ENCODE measurements at places on chromosomes 7 and 10. TPM values are rescaled to one million over a fixed set of nuclear protein-coding genes. Genes with fewer than 3 reads are reported as not detected.

Gene KIF11
- total RNA-seq = 0.96 TPM

Gene FBXO24
- total RNA-seq = 0.74 TPM

Gene TMEM178B
- total RNA-seq = 49.6 TPM

Gene PKD2L1
- not detected for total RNA-seq

Gene ACHE
- 21.5 TPM for total RNA-seq

Gene CYP2C18
- not detected for total RNA-seq

Gene HKDC1
- total RNA-seq = 0.15 TPM

- DNase-seq = no peak
Measured at GRCh38 chr7:92042056-92042737, 92.1 kb downstream of the CYP51A1 start.

DNA sequence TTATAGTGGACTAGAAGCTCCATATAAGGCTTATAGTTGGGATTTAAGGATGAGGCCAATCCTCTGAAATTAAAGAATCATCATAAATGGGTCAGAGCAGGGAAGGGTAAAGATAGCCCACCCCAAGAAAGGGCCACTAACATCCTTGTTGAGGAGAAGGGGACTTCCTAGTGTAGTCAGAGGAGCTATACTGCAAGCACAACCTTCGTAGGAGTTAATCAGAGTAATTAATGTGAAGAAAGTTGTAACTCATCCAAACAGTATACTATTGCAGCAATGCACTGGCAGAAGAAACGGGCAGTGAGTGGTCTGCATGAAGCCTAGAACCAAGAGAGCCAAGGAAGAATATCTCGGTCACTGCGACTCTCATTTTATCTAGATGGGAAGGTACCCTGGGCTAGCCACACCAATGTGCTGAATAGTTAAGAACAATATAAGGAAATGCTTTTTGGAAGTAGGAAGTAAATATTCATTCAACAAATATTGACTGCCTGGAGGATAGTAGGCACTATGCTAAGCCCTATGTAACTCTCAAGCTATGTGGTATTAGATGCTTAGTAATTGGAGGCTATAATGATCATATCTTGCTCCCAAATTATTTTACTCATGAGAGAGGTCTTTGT, 13.3 kb downstream of the OTUD1 start:
- DNase-seq = no peak

DNA sequence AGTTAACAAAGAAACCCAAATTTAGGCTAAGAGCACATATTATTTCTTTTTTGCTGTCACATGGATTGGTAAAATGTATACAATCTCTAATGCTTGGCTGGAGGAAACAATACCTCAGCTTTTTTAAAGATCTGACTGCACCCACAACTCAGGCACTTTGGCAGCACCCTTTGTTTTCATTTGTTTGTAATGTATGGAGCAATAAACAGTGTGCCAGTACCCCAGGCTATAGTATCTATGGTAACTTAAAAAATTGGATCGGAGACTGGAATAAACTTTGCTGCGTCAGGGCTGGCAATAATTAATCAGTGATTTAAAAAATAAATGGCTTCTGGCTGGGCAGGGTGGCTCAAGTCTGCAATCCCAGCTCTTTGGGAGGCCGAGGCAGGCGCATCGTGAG, 27.2 kb downstream of the POLR1F start:
- no peak for DNase-seq

- DNase-seq = no peak
Measured at GRCh38 chr7:38942431-38943051, 33.5 kb upstream of the VPS41 start.

GRCh38 chr10:131264110-131264788, 47.3 kb downstream of the TCERG1L start:
- DNase-seq = no peak

DNA sequence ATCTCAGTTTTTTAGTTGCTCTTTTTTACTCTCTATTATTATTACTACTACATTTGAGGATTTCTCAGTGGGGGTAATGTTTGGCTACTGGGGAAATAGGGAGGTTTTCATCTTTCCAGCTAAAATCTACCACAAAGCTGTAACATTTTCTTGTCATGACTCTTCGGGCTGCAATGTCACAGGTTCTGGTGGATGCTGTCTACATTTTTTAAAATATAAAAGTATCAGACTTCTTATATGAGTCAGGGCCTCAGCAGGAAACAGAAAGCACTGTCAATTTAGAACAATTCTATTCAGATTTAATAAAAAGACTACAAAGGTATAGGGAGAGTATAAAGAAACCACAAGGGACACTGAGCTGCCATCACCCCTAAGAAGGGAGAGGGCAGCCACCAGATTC, 61.6 kb downstream of the DNAJC12 start:
- DNase-seq = no peak

- DNase-seq = no peak
Measured at GRCh38 chr10:67519434-67519833, 176.6 kb downstream of the CTNNA3 start.

DNA sequence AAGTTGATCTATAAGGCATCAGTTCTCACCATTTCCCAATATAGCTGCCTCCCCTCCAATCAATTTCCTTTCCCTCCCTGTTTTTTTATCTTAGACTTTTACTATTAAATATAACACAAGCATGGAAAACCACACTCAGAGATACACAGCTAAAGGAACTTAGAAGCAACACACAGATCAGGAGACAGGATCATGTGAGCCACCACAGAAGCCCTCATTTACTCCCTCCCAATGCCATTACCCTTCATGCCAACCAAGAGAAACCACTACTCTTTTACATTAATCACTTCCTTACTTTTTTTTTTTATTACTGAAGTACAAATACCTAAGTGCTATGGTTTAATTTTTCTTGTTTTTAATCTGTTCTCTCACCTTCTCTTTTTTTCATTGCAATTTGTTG, 33.0 kb downstream of the COG5 start:
- no peak for DNase-seq

DNA sequence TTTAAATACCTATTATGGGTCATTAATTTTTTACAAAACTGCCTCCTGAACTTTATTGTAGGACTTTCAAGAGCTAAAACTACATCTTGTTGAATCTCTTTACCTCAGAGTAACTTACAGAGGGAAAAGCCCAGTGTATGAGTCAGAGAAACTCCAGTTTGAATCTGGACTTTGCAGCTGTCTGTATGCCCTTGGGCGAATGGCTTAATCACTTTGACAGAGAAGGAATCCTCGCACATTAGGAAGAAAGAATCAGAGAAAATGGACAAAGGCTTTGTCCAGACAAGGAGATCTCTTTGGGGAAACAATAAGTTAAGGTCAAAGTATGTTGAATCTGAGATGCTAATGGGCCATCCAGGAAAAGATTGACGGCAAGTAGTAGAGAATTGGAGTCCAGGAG, 484.2 kb upstream of the CELF2 start:
- no peak for DNase-seq

DNA sequence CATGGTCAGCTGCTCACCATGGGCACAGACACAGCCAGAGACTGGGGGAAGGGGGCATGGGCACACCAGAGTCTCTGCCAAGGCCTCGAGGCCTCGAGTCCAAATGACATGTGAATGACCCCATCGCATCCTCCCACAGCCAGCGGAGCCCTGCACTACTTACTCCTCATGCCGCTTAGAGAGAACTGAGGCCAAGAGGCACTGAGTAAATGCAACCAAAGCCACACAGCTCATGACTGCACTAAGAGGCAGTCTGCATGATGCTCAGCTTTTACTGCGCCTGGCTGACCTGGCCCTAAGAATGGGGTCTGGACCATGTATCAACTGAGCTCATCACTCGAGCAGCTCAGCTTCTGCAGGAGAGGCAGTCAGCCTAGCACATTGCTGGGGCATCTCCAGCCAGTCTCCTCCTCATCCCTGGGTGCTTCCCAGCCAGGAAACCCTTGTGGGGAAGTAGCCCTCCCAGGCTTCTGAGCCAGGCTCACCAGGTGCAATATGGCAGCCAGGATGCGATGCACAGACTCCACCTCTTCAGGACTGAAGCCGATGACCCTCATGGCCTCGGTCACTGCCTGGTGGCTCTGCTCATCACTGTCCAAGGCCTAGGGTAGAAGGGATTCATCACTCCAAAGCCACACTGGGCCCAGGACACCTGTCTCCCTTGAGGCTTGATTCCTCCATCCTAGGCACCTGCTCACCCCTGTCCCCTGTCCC, 7.5 kb downstream of the MYO1G start:
- no peak for DNase-seq

DNA sequence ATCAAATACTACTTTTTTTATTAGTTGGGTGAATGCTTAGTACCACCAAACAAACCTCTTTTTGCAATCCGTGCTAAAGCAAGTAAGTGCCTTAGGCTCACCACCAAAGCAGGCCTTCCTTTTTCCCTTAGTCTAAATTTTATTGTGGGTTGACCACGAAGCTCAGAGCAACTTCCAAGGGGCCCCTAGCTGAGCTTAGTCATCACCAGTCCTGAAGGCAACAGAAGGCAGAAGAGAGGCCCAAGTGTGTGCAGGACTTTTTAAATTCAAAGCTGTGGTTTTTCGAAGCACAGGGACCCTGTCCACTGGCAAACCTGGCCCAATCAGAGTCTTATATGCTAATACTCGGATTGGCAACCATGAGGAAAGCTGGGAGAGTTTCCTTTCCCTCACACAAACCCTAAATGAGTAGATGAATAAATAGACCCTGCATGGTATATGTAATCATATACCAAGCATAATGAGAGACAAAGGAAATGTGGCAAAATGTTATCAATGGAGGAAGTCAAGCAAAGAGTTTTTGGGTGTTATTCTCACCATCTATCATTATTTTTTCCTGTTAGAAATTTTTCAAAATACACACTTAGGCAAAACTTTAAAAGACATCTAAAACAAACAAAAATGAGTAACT, 453.2 kb upstream of the GALNT17 start:
- DNase-seq = no peak

GRCh38 chr7:111180338-111180737, 89.4 kb downstream of the LRRN3 start:
- no peak for DNase-seq

DNA sequence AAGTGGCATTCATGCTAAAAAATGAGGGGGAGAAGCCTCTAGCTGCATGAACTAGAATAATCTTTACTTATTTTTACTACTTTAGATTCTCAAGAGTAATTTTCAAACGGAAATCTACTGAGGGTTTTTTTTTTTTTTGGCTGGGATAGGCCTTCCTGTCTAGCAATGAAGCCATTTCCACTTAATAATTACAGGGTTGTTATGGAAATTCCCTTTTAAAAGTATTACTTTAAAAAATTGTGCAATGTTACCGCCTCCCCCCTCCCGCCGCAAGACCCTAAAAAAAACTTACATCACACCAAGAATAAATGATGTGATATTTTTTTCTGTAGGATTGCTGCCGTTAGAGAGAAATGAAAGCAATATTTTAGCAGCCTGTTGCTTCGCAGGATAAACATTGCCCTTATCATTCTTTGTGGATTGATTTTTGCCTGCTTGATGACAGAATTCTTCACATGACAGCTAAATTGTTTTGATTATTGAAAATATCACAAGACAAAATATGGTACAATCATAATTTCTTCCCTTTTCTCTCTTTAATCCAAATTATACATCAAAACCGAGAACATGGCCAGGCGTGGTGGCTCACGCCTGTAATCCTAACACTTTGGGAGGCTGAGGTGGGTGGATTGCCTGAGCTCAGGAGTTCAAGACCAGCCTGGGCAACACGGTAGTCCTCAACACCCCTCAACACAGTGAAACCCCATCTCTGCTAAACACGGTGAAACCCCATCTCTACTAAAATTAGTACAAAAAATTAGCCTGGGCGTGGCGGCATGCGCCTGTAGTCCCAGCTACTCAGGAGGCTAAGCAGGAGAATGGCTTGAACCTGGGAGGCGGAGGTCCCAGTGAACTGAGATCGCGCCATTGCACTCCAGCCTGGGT, 32.8 kb downstream of the ARL4A start:
- no peak for DNase-seq

DNA sequence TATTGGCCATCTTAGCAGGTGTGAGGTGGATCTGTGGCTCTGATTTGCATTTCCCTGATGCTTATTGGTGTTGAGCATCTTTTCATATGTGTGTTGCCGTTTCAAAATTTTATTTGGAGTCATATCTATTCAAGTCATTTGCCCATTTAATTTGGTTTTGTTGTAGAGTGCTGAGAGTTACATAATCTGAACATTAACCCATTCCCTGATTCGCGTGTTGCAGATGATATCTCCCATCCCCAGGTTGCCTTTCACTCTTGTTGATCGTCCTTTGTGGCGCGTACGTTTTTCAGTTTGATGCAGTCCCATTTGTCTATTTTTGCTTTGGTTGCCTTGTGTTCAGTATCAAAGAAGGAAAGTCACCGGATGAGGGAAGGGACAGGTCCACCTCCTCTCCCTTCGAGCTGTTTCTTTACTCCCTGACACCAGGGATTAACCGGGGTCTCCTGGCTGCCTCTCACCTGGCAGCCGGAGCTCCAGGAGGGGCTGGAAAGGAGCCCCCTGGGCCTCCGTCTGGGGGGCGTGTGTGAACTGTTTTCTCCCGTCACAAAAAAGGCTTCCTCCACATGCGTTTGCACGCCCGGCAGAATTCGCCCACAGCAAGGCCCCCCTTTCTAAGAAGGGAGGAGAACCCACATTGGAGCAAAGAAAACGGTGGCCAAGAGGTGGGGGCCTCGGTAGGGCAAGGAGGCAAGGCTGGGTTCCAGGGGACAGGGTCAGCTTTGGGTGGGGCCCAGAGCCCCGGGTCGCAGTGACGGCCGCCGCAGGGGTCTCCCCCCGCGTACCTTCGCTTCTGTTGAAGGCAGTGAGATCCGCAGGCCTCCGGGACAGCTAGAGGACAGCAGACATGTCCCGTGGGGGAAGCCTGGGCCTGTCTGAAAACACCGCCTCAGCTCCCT, 8.3 kb downstream of the MNX1 start:
- no peak for DNase-seq

- DNase-seq = no peak
Measured at GRCh38 chr10:100567826-100568225, 32.1 kb downstream of the HIF1AN start.

DNA sequence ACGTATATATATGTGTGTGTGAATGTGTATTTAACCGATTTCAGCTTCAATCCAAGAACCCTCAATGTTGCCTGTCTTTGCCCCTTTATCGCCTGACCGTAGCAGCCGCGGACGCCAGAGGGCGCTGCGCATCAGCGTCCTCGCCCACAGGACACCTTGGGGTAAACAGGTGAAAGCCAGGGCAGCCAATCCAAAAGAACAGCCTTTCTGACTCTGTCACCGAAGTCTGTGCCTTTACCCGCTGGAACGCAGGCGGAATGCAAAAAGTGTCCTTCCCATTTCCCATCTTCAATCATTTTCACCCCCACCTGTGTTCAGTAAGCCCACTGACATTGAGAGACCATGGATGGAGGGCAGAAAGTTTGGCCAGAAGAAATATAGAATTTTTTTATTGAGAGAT, 3.6 kb downstream of the NXPH1 start:
- no peak for DNase-seq

- DNase-seq = no peak
Measured at GRCh38 chr10:77457266-77457665, 180.3 kb downstream of the KCNMA1 start.

All from right cardiac atrium (tissue), 5 donors.